Bone marrow (tissue), 2 donors: ENCODE measurements at places on chromosomes 7 and 10.
A peak's percentile ranks its signal among the peaks of the same experiment; 100 is the strongest.

GRCh38 chr10:48655411-48656240 is 29.0 kb upstream of the WDFY4 start:
- peak; percentile 35 for DNase-seq

- DNase-seq: no peak
Observed at GRCh38 chr10:32169556-32169955, 113.3 kb upstream of the KIF5B start.

DNA sequence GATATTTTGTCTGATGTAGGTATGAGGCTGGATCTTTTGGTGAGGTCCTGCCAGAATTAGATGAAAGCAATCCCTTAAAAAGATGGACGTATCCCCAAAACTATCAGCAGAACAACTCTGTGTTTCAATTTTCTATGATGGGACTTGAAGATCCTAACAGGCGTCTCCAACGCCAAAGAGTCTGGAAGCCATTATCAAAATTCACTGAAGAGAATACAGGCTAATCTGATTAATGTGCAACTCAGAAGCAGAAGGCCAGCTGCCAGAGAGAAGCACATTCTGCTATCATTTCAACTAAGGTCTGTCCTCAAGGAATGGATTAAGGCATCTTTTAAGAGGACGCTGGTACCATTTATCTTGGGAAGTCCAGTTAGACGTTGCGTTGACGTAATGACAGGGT is 119.7 kb downstream of the FGFR2 start:
- DNase-seq: no peak

DNA sequence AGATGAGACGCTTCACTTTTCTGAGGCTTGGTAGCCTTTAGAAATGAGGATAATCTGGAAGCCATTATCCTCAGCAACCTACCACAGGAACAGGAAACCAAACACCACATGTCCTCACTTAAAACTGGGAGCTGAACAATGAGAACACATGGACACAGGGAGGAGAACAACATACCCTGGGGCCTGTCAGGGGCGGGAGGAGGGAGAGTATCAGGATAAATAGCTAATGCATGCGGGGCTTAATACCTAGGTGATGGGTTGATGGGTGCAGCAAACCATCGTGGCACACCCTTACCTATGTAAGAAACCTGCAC is 48.9 kb downstream of the LRGUK start:
- DNase-seq: no peak

- no peak for DNase-seq
Observed at GRCh38 chr10:3797750-3798149, 12.7 kb upstream of the KLF6 start.

- no peak for DNase-seq
Observed at GRCh38 chr10:127012071-127012768, 107.0 kb downstream of the DOCK1 start.

DNA sequence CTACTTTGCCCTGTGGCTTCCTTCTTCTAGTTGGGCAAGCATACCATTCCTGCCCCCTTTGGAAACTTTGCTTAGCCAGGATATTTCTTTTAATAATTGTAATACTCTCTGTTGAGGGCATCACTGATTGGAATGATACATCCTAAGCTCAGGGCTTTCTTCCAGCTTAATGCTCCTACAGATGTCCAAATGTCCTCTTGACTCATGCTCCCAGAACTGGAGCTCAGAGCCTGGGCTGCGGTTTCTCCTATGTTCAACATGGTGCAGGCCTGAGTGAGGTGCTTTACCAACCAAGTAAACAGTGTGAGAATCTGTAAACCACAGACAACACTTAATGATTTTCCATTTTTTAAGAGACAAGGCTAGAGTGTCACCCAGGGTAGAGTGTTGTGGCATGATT is 108.6 kb downstream of the LRRC4 start:
- DNase-seq: no peak

GRCh38 chr10:120960725-120961124 is 109.6 kb downstream of the WDR11 start:
- DNase-seq: no peak
